ENCODE measurements at places on chromosomes 11 and 22.

DNA sequence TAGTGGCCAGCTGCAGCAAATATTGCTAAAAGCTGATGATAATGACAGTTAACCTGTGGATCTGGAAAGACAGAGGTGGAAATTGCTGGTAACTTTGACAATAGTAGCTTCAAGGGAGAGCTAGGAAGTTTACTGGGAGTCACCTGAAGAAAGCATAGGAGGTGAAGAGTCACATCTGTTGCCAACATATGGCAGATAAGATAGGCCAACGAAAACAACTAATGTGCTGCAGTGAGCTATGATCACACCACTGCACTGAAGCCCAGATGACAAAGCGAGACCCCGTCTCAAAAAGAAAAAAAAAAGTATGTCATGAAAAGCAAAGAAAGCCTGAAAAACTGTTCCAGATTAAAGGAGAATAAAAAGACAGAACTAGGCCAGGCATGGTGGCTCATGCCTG is 4.3 kb upstream of the PRDM10 start:
- DNase-seq: no peak

DNA sequence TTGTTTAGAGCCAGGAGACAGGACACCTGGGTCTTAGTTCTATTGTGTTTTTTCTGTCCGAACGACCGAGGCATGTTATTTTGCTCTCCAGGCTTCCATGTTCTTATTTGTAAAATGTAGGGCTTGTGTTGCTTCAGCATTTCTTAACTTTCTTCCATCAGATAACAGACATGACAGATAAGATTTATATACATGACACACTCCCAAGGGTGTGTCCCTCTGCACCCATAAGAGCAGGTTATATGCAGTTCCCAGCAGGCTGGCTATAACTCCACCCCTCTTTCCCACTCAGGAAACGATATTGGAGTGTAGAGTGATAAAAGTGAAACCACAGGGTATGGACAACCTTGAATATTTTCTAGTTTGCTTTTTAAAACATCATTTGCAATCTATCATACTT is 65.8 kb downstream of the APIP start:
- DNase-seq: no peak

GRCh38 chr22:20615533-20616450 is 108.4 kb downstream of the MED15 start:
- DNase-seq: no peak

- DNase-seq: no peak
Observed at GRCh38 chr11:9826390-9826789, 162.5 kb downstream of the SWAP70 start.

GRCh38 chr22:24758164-24758799 is 16.2 kb downstream of the PIWIL3 start:
- peak; percentile 16 for DNase-seq

All from H54 (cell line).